SK-N-DZ (cell line): ENCODE measurements at places on chromosomes 11 and 22.

GRCh38 chr11:94194712-94195111, 66.1 kb downstream of the PANX1 start:
- no peak for DNase-seq

- DNase-seq, result no peak
These were observed 1457.7 kb downstream of the BRD1 start for GRCh38 chr22:48369789-48370507.

- DNase-seq, result peak; percentile 83
These were observed 24.7 kb upstream of the SLC22A12 start for GRCh38 chr11:64566042-64566914.

DNA sequence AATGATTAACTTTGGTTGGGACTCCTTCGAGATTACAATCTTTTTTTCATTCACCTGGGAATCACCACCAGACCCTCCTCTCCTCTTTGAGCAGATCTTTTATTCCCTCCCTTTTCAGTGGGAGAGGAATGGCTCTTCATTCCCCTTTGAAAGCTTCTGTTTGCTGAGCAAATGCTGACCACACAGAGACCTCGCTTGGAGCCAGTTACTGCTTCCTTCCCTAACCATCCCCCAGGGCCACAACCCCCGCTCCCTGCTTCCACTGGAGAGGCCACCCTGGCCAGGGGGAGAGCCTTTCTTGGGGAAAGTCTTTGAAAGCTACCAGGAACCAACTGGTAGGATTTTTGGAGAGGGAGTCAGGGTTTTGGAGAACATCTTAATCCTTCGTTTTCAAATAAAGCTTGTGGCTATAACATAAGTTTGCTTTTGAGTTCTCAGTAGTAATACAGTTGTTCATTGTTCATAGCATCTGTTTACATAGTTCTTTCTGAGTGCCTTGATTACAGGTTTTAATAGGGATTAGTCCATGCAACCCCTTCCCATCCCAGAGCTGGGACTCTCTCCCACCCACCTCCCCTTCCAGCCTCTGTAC, 138.4 kb downstream of the DBX1 start:
- DNase-seq, result no peak
